Stimulated activated naive CD4-positive, alpha-beta T cell treated with Interleukin-2 at 50 U/mL for 16 hours (primary cell): ENCODE measurements at places on chromosomes 2 and 18.

- no peak for DNase-seq
Observed at GRCh38 chr2:86753606-86754005, 33.5 kb downstream of the RMND5A start.

GRCh38 chr2:12501469-12502158 lies 215.1 kb upstream of the TRIB2 start:
- peak; percentile 80 for DNase-seq

DNA sequence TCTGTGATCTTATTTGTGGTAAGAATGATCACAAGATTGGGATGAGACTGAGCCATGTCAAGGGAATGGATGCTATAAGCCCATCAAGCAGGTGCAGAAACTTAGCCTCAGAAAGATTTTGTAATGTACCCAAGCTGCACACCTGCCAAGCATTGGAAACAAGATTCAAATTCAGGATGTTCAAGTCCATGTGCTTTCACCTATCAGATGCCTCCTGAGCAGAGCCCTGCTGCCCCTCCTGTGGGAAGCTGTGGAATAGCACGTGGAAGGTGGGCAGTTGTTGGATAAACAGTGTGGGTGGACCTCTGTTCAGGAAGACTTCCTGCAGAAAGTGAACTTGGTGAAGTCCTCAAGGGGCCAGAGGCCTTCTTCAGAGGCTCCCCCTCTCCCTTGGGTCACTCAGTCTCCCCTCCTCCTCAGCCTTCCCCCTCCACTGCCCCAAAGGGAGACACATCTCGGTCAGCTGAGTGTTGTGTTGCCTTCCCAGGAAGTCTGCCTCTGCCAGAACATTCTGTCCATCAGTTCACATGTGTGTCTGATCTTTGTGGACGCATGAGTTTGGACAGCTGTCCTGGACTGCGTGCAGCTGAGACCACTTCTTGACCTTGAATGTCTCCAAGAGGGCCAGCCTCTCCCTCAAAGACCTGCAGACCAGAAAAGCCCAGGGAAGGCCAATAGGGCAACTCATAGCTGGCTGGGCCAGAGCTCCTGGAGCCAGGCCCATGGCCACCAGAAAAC lies 186.1 kb downstream of the INHBB start:
- DNase-seq: no peak

- no peak for DNase-seq
Observed at GRCh38 chr2:26522325-26522724, 44.4 kb upstream of the OTOF start.

GRCh38 chr2:9811216-9811615 lies 32.1 kb upstream of the TAF1B start:
- no peak for DNase-seq

DNA sequence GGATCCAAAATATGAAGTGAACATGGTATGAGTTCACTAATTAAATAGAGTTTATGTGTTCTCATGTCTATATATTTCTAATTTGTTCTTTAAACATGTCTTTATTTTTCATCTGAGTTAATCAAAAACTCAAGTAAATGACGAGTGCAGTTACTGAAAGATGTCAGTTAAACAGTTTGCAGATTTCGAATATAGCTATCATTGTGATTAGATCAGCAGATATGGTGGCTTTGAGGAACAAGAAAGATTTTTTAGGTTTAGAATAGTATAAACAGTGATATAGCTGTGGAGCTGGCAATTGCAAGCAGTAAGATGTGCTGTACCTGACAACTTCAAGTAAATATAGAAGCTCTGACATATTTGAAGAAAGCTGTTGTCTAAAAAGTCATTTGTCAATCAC lies 49.7 kb downstream of the TANK start:
- DNase-seq: no peak

GRCh38 chr18:44909191-44909719 lies 228.6 kb downstream of the SETBP1 start:
- DNase-seq: no peak

GRCh38 chr18:60693426-60693825 lies 320.9 kb upstream of the MC4R start:
- DNase-seq: no peak

GRCh38 chr2:86233436-86233835 lies 34.2 kb downstream of the MRPL35 start:
- DNase-seq: no peak

DNA sequence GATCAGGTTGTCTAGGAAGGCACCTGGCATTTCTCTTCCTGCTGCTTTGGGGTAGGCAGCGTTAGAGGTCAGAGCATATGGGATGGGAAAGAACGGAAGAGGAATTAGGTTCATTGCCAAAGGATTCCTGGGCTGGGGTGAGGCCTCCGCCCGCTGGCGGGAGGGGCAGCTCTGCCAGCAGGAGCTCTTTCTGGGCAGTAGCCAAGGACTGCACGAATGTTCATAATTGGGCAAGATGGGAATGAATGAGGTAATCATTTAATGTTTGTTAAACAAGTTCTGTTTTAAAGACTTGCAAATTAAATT lies 253.9 kb downstream of the AGAP1 start:
- DNase-seq: no peak

DNA sequence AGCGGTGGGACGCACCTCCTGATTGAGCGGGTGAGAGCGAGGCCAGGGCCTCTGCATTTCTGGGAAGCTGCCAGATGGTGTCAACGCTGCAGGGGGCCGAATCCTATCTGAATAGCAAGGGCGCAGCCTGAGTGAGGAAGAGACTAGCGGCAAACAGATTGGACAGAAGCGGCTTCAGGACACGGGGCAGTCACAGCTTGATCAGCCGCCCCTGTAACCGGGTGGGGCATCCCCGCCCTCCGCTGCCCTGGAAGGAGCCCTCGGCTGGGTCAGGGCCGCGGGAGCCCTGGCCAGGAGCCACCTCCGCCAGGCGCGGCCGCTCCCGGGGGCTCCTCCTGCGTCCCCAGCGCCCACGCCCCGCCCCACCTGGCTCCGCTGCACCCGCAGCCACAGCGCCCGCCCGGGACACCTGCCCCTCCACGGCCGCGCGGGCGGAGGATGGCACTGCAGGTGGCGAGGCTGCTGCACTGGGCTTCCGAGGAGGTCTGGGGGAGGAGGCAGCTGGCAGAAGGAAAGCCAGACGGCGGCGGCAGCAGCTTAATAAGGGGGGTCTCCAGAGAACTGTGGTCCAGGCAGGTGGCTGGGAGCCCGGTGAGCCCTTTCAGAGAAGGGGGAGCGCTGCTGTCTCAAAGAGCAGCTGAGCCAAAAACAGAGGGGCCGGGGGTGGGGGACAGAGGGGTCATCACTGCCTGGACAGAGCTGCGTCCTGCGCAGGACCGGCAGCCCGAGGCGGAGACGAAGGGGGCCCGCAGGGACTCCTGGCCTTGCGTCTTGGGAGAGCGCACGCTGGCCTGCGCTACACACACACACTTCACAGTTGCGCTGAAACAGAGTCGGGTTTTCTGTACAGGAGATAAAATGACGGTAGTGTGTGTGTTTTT lies 18.8 kb upstream of the SOX11 start:
- no peak for DNase-seq

DNA sequence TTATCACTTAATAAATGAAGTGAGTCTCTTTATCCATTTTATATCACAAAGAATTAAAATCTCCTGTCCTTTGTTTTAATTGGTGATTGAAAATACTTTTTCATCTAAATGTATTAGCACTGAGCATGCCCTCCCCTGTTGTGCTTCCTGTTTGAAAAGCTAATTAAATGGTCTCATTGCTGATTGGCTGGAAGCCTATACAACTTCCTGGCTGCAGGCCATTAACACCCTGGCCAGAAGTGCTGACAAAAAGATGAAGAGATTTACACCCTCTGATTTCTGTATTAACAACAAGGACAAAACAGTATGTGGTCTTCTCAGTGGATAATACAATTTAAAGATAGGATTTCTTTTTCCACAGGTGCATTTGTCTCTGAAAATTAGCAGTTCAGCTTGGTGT lies 548.0 kb downstream of the DCC start:
- DNase-seq: no peak

DNA sequence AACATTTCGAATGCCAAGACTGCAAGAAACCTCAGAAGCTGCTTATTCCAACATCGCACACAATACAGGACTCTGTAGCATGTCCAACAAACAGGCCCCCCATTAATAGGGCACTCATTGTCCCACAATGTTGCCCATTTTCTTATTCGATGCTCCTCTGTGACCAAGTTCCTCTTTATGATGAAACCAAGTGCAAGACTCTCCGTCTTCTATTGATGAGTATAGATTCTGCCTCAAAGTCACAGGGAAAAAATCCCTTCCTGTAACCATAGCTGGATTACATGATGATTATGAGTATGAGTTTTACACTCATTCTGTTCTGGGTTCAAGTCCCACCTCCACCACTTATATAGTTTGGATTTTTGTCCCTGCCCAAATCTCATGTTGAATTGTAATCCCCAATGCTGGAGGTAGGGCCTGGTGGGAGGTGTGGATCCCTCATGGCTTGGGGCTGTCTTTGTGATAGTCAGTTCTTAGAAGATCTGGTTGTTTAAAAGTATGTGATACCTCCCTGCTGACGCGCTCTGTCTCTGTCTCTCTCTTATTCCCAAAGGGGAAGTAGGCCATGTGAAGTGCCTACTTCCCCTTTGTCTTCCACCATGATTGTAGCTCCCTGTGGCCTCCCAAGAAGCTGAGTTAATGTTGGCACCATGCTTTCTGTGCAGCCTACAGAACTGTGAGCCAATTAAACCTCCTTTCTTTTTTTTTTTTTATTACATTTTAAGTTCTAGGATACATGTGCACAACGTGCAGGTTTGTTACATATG lies 148.7 kb downstream of the OSR1 start:
- DNase-seq: no peak

GRCh38 chr18:72985686-72986085 lies 117.9 kb upstream of the NETO1 start:
- DNase-seq: no peak

DNA sequence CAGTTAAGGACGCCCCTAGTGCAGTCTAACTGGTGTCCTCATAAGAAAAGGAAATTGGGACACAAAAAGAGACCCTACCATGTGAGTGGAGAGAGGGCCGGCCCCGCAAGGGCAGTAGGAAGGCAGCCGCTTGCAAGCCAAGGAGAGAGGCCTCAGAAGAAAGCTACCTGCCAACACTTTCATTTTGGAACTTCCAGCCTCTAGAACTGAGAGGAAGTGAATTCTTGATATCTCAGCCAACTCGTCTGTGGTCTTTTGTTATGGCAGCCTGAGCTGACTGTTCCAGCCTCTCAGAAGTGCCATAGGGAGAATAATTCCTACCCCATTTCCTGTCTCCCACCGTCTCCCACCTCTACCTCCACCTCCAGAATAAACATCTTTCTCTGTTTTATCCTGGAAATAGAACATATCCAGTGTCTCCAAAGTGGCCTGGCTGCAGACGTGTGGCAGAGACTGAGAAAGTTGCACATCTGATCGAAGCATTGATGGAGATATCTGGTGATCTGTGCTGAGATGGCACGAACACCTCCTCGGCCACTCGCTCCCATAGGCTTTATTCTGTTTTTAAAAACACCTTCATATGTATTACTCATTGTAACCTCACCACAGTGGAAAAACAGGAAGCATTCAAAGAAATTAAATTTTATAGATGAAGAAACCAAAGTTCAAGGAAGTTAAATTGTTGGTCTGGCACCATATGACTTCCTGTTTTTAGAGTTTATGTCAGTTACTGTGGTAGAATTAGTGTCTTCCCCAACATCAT lies 39.5 kb upstream of the MARCO start:
- DNase-seq: no peak

DNA sequence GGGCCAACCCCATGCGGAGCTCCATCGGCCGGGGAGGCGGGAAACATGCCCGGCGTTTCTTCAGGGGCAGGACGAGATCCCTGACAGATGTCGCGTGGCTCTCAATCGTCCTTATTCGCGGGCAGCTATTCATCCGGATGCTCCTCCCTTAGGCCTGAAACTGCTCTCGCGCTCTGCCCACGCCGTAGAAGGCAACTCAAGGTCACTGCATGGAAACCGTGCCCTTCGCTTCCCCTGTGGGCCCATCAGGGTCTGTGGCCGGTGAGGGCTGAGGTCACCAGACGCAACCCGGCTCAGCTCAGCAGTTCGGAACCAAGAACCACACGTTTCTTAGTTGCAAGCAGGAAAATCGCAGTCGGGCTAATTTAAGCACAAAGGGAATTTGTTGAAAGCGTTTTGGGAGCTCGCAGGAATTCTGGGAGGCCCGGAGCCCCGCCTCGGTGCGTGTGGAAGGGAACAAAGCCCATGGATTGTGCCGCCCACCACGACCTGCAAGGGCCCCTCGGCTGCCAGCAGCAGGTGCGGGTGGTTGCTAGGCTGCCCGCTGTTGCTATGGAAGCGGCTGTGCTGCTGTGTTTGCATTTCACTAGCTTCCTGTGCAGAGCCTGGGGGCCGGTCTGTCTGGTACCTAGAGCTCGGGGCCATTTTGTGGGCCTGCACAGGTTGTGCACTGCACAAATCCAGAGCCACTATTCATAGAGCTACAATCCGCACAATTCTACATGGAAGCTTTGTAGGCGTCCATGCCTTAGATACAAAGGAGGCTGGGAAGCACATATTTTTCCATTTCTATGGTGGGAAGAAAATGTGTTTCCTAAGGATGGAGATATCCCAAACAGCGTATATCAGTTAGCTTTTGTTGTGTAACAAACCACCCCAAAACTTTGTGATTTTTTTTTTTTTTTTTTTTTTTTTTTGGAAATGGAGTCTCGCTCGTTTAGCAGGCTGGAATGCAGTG lies 6.0 kb upstream of the ALLC start:
- peak; percentile 53 for DNase-seq

GRCh38 chr2:74975016-74975415 lies 16.6 kb downstream of the POLE4 start:
- no peak for DNase-seq

- DNase-seq: no peak
Observed at GRCh38 chr2:5933669-5934068, 241.5 kb downstream of the SOX11 start.
